ENCODE measurements at places on chromosomes 2 and 18.

DNA sequence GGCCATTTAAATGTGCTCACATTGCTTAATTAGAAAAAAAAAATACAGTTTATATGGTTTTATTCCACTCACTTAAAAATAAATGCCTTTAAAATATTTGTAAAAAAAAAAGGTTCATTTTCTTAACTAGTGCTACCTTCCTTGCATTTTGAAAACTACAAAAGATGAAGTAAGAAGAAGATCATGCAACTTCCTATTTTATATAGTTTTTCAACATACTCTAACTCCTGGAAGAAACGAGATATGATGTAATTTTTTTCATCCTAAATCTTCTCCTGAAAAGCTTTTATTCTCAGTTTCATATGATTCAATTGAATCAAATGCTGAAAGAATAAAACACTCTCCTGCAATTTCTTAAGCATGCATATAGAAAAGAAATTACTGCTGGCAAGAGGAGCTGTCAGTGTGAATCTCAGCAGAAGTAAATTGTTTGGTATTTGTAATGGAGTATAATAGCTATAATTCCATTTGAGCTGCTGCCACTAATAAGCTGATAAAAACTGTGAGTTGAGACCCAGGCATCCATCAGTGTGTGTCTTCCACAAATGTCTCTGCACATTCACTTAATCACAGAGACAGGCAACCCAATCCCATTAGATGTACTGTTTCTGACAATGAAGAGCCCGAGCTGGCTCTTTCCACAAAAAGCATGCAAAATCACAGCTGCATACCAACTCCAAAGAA is 3.7 kb downstream of the FTCDNL1 start:
- no peak for DNase-seq

- no peak for DNase-seq
These were observed 109.0 kb upstream of the TWIST2 start for GRCh38 chr2:238738917-238739316.

DNA sequence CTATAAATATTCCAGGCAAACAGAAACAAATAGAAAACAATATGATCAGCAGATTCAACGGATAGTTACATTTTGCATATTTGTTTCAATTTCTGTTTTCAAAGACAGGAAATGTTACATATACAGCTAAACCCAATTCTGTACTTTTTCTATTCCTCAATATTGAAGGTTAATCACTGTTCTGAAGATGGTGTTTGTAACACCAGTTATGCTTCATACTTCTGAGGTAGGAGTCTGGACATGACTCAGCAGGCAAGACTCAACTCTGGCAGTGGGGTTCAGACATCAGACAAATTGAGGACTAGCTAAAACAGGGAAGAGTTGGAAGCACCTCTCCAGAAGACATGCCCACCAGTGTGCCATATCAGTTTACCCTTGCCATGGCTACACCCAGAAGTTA is 16.6 kb downstream of the SERPINB13 start:
- no peak for DNase-seq

- DNase-seq = no peak
These were observed 62.7 kb downstream of the ASB1 start for GRCh38 chr2:238489431-238489830.

- no peak for DNase-seq
These were observed 35.2 kb upstream of the SCN9A start for GRCh38 chr2:166410828-166411472.

GRCh38 chr2:144445196-144445595 is 74.7 kb downstream of the ZEB2 start:
- no peak for DNase-seq
